Suprapubic skin (tissue), 4 donors: ENCODE measurements at places on chromosomes 13 and 19. TPM values are rescaled to one million over a fixed set of nuclear protein-coding genes. Genes with fewer than 3 reads are reported as not detected.

The NR2F6 gene
- total RNA-seq = 54.2 TPM

GRCh38 chr13:21987793-21988192, 316.9 kb downstream of the FGF9 start:
- DNase-seq = no peak
- no peak overlapping the region for H3K27ac ChIP-seq
- H3K27me3 ChIP-seq = no peaks in the 10 kb centered on the region
- H3K36me3 ChIP-seq = no peaks in the 10 kb centered on the region
- no peak overlapping the region for H3K4me3 ChIP-seq

The RPL36 gene
- 822 TPM for total RNA-seq

DNA sequence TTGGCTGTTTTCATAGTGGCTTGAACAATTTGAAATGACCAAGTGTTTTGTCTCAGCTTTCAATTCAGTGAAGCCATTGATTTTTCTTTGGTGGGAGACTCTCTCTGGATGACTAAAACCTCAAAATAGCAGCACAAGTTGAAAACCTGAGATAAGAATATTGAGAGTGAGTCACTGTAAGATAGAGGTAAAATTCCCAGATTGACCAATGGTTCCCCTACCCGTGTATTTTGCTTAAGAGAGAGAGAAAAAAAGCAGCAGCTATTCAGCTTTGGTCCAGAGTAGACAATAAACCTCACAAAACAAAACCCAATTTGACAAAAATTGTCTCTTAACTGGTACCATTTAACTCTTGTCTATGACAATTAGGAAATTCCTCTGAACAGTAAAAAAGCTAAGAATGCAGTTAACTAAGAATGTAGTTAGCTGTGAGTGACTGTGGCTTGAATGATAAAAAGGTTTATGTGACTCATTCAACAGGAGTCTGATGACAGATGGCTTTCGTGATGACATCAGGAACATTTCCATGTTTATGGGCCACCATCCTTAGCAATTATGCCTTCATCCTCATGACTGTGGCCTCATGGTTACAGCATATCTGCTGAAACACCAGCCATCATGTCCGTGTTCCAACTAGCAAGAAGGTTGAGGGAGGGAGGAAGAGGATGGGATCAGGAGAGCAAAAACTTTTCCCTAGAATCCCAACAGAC, 356.9 kb downstream of the NDFIP2 start:
- no peaks in the 10 kb centered on the region for H3K36me3 ChIP-seq
- H3K4me3 ChIP-seq = no peak overlapping the region
- no peak overlapping the region for H3K27ac ChIP-seq
- H3K27me3 ChIP-seq = no peaks in the 10 kb centered on the region
- DNase-seq = no peak

The ZNF382 gene
- total RNA-seq = 0.62 TPM

DNA sequence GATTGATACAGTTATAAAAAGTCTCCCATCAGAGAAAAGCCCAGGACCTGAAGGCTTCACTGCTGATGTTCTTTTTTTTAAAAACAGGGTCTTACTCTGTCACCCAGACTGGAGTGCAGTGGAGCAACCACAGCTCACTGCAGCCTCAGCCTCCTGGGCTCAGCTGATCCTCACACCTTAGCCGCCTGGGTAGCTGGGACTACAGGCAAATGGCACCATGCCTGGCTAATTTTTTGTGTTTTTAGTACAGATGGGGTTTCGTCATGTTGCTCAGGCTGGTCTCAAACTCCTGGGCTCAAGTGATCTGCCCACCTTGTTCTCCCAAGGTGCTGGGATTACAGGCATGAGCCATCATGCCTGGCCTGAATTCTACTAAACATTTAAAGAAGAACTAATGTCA, 33.1 kb downstream of the TEX29 start:
- H3K36me3 ChIP-seq = no peaks in the 10 kb centered on the region
- H3K27ac ChIP-seq = no peak overlapping the region
- H3K27me3 ChIP-seq = no peaks in the 10 kb centered on the region
- H3K4me3 ChIP-seq = no peak overlapping the region

The IGSF23 gene
- total RNA-seq = not detected

- no peak for DNase-seq
- H3K4me1 ChIP-seq = no peaks in the 10 kb centered on the region
- H3K4me3 ChIP-seq = no peak overlapping the region
- H3K27me3 ChIP-seq = peaks cover 4% of the 10 kb centered on the region
- H3K36me3 ChIP-seq = no peaks in the 10 kb centered on the region
Observed at GRCh38 chr13:95360052-95360451, 58.8 kb upstream of the ABCC4 start.

The IFNL3 gene
- not detected for total RNA-seq

DNA sequence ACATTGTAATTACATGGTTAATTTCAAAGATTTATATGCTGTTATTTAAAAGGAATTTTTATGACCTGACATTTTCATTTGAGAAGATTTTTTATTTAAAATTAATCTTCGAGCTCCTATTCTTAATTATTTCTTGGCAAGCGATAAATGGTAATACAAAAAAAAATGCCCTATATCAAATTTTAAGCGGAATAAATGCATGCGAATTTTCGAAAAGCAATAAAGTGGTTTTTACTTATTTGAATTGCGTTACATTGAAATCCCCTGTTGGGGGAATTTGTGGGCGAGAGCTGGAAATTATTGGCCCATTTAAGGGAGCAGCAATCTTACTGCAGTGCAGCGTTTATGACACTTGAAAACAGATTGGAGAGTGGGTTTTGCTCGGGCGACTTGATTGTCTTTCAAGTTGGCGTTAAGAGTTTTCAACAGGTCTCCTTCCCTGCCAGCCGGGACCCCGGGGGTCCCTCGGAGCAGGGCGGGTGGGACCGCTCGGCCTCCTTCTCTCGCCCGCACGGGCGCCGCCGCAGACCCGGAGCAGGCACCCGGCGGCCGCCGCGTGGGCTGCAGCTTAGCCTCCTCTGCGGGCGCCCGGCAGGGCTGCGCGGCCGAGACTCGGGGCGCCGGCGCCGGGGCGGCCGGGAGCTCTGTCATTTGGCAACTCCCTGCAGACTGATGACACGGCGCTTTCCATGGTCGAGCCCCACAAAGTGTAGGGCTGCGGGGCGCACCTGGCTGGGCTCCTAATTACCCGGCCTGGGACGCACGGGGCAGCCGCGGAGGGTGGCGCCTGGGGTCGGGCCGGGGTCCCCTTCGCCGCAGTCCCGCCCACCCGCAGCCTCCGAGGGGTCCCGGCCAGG, 255.1 kb upstream of the SOX21 start:
- peak overlapping the region; percentile 57 for H3K4me3 ChIP-seq

The KIR3DL1 gene
- not detected for total RNA-seq

- H3K27ac ChIP-seq = no peak overlapping the region
- H3K36me3 ChIP-seq = no peaks in the 10 kb centered on the region
- no peak overlapping the region for H3K4me3 ChIP-seq
- DNase-seq = no peak
- H3K27me3 ChIP-seq = no peaks in the 10 kb centered on the region
Observed at GRCh38 chr13:85618521-85618920, 180.7 kb downstream of the SLITRK6 start.

- H3K27ac ChIP-seq = no peak overlapping the region
- no peak overlapping the region for H3K4me3 ChIP-seq
- no peaks in the 10 kb centered on the region for H3K4me1 ChIP-seq
- no peaks in the 10 kb centered on the region for H3K36me3 ChIP-seq
- H3K27me3 ChIP-seq = no peaks in the 10 kb centered on the region
Observed at GRCh38 chr13:29946093-29946492, 95.7 kb upstream of the UBL3 start.

The ZNF320 gene
- total RNA-seq = 5.3 TPM

The ACP7 gene
- 15.0 TPM for total RNA-seq

The PSG1 gene
- not detected for total RNA-seq

- DNase-seq = no peak
- no peak overlapping the region for H3K27ac ChIP-seq
- H3K27me3 ChIP-seq = no peaks in the 10 kb centered on the region
- H3K36me3 ChIP-seq = no peaks in the 10 kb centered on the region
- no peak overlapping the region for H3K4me3 ChIP-seq
Observed at GRCh38 chr13:109586509-109587346, 199.7 kb downstream of the IRS2 start.

GRCh38 chr19:48094129-48094854, 16.3 kb downstream of the PLA2G4C start:
- no peak overlapping the region for H3K27ac ChIP-seq
- no peak for DNase-seq
- H3K27me3 ChIP-seq = no peaks in the 10 kb centered on the region
- H3K4me1 ChIP-seq = no peaks in the 10 kb centered on the region
- H3K4me3 ChIP-seq = no peak overlapping the region

The SHANK1 gene
- total RNA-seq = not detected

GRCh38 chr13:76826527-76826926, 59.7 kb downstream of the KCTD12 start:
- H3K27ac ChIP-seq = no peak overlapping the region
- no peaks in the 10 kb centered on the region for H3K27me3 ChIP-seq
- no peak overlapping the region for H3K4me3 ChIP-seq
- no peak for DNase-seq
